Effector CD4-positive, alpha-beta T cell (primary cell): ENCODE measurements at places on chromosomes 5 and 9.

DNA sequence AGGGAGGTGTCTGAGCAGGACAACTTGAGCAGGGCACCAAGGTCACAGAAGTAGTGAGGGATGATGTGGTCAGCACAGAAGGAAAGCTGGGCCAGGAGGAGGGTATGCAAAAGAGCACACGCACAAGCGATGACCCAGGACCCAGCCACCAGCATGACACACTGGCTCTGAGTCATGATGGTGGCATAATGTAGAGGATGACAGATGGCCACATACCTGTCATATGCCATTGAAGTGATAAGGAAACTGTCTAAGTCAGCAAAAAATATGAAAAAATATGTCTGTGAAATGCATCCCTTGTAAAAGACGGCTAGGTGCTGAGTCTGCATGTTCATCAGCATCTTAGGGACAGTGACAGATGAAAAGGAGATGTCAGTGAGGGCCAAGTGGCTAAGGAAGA is 380 bp downstream of the OR1J1 start:
- DNase-seq: no peak

DNA sequence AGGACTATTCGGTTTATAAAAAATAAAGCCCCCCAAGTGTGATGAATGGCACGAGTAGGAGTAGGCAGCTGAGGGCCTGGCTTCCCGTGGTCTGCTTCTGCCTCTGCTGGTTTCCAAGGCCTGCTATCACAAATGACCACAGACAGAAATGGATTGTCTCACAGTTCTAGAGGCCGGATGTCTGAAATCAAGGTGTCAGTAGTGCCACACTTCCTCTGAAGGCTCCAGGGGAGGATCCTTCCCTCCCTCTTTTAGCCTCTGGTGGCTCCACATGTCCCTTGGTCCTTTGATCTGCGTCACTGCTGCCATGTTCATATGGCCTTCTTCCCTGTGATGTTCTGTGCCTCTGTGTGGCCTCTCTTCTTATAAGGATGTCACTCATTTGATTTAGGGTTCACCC is 15.1 kb downstream of the PRKACG start:
- no peak for DNase-seq

- no peak for DNase-seq
Observed at GRCh38 chr9:2697492-2697891, 19.8 kb upstream of the KCNV2 start.

GRCh38 chr5:19866090-19866450 is 121.9 kb downstream of the CDH18 start:
- no peak for DNase-seq

DNA sequence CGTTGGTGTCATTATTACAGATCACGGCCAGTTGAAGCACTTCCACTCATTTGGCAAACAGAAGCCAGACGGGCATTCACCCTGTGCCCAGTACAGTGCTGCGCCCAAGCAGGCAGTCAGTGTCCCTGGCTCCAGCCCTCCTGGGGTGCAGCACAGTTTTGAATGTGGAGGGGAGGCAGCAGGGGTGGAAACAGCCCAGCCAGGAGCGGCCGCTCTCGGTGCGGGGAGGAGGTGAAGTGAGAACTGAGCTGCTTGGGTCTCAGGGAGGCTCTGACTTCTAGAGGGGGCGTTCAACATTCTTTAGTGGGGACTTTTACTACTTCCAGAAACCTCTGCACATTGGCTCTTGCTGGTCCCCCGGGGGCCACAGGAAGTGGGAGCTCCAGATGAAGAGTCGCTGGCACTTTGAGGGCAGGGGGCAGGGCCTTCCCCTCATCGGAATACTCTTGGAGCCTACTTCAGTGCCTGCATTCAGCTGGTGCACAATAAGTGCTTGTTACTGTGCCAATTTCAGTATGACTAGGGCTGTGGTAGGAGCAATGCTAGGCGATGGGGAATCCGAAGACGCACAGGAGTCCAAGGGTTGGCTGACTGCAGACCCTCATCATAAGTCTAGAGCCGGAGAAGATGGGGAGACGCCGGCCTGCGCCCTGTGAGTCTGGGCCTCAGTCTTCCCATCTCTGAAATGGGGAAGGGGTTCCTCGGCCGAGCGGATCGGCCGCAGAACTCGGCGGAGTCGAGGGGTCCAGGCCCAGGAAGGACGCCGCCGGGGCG is 492 bp upstream of the NEK6 start:
- DNase-seq: no peak

DNA sequence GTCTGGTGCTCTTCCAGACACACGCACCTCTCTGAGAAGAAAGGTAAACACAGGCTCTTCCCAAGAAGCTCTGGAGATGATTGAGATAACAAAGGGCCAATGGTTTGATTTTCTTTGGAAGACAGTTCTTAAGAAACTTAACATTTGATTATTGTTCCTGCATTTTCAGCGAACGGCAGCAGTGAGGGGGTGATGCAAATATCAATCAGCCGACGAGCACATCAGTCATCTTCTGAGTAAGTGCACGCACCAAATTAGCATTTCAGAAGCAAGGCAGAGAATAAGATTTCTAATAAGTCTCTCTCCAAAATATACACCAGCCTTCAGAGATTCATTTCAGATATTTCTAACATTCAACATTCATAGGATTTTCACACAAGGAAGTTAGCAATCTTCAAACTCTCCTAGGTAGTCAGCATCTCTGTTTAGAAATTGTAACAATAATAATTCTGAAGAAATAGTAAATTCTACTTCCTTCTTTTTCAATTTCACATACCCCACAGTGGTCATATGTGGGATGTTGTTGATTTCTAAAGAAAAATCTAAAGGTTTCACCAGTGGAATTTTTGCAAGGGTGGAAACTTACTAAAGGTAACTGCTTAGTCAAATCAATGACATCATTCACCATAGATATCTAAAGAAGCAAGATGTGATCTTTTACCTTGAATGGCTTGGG is 250.3 kb downstream of the SEC61B start:
- DNase-seq: no peak

- no peak for DNase-seq
Observed at GRCh38 chr5:30687461-30687860, 506.0 kb upstream of the CDH6 start.

DNA sequence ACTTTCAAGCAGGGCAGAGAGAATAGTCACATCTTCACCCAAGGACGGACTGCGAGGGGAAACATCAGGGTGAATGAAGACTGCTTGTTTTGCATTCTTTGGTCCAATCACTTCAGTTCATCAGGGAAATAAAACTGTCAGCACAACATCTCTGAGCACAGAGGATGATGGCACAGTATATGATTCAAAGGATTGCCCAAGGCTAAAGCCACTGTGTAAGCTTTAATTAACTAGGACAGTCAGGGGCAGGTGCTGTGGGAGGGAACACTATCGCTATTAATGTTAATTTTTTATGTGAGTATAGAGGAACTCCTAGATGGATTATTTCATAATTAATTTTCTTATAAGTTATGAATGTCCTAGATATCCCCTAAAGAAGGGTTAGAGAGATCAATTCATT is 112.1 kb downstream of the BASP1 start:
- no peak for DNase-seq

DNA sequence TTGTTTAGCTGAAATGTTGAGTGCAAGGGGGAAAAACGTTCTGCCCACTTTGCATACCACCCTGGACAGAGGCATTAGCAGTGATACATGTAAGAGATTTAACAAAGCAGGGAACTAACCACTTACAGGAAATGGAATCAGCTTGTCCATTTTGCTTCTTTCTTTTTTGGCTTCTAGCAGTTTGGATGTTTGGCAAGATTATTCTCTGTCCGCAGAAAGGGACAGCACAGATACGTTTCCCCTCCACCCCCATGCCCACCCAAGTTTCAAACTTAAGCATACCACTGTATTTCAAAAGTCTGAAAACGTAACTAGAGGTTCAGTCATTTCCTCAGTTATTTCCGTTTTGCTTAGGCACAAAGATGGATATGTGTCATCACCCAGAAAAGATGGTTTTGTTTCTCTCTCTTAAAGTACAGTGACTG is 118.4 kb downstream of the GDNF start:
- DNase-seq: no peak

GRCh38 chr5:42779083-42779482 is 22.5 kb downstream of the CCDC152 start:
- DNase-seq: no peak

- DNase-seq: no peak
Observed at GRCh38 chr5:152102057-152102456, 177.4 kb upstream of the GLRA1 start.

DNA sequence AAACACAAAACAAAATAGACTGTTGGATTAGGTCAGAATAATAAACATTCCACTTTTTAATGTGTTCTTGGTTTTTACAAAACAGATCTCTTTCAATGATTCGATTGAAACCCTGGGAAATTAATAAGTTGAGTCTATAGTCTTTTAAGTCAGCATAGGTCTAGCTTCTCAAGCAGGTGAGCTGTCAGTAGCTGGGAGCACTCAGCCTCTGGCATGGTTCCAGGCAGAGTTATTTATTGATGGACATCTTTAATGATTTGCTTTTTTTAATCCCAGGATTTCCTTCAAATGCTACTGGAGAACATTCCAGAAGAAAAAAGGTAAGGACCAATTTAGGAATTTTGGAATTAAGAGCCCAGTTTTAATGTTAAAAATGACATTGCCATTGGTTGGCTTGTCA is 241.0 kb downstream of the AOPEP start:
- DNase-seq: no peak

DNA sequence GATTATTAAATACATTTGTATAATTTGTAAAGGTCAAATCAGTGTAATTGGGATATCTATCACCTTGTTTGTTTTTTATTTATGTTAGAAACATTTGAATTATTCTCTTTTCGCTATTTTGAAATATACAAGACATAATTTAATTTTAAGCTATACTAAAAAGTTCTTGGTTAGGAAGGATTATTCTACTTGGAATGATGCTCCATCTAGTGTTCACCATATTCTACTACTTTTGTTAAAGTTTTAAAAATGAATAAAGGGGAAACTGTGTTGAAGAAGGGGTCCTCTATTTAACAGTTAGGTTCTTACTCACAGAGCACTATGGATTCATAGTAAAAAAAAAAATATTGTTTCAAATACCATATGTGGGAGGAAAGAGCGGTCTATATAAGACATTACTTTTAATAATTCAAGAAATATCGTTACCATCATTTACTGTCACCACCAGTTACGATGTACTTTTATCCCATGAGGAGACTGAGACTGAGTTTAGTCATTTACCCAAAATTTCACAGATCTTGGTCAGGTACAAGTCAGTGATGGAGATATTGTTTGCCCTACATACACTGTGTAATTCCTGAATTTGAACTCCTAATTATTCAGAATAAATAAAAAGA is 6.3 kb upstream of the STOM start:
- DNase-seq: no peak

DNA sequence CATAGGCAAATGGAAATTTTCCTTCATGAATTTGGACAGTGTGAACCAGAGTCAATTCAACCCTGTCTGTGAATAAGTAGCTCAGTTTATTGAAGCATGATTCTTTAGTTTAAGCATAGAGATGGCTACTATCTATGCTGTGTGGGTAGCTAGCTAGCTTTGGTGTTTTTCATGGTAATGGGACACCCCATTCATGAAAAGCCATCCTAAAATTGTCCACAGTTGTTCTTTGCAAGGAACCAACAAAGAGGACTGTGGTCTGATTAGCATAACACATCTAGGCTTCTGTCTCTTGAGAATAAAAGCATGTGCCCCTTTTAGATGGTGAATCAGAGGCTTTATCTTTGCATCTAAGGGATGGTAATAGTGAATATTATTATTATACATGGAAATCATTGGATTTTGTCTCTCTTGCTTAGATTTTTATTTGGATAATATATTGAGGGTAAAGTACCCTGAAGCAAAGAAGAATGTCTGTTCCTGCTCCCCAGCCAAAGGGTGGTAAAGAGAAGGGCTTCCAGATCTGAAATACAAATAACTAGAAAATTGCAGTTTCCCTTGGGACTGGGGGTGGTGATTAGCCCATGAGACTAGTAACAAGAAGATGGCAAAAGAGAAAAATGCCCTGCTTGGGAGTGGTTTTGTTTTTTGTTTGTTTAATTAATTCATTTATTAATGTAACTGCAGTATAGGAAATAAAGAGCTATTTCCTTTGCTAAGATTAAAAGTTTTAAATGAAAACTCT is 624.2 kb upstream of the ZNF608 start:
- DNase-seq: no peak

- DNase-seq: no peak
Observed at GRCh38 chr5:132635873-132636272, 22.1 kb upstream of the IL13 start.

- DNase-seq: no peak
Observed at GRCh38 chr9:124480621-124480981, 26.6 kb downstream of the NR5A1 start.

- DNase-seq: peak; percentile 10
Observed at GRCh38 chr9:89606049-89606623, 1.3 kb downstream of the GADD45G start.

- no peak for DNase-seq
Observed at GRCh38 chr5:55836191-55836590, 15.0 kb upstream of the IL31RA start.

GRCh38 chr5:74875994-74876791 is 10.0 kb upstream of the FAM169A start:
- DNase-seq: no peak

- DNase-seq: no peak
Observed at GRCh38 chr9:84953797-84954705, 284.5 kb downstream of the NTRK2 start.

DNA sequence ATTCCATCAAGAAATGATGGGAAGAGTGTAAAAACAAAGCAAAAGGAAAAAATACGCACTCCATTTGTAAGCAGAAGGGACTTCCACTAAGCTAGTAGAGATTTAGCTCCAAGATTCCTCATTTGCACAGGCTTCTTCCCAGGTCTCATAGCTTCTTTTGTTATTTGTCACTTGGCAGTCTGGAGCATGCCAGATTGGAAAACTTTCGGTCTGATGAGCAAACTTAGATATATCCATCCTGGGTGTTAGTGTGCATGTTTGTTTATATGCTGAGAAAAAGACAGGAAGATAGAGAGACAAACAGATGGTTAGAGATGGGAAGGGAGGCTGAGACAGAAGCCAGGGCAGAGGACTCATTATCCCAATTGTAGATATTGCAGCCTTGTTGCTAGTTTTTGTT is 1644.5 kb upstream of the NUDT12 start:
- DNase-seq: no peak

- DNase-seq: no peak
Observed at GRCh38 chr9:121989010-121989409, 104.1 kb downstream of the TTLL11 start.

- DNase-seq: no peak
Observed at GRCh38 chr9:911005-911404, 65.5 kb upstream of the DMRT3 start.

DNA sequence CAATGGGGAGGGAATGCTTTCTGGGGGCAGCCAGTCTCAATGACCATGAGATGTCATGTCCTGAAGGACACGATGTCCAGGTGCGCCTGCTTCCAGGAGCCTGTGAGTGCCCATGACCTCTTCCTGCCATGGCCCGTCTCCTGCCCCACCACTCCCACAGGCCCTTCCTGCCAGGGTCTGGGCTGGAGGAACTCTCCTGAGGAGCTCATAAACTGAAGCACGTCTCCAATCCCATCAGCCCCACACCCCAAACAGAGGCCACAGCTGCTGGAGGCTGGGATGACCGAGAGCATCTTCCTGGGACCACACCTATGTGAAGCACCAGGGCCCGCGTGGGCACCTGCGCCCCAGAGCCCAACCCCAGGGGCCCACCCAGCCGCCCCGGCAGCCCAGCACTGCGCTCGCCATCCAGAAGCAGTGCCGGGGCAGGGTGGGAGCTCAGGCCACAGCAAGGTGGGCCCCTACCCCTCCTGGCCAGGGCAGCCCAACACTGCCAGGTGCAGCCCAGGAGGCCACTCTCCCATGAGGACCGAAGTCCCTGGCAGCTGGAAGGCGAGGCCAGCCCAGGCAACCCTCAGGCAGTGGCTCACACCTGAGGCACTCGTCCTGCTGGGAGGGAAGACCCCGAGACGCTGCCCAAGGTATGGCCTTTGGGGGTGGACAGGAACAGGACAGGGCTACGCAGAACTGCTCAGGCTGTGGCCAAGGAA is 53.9 kb upstream of the UBAC1 start:
- no peak for DNase-seq
